ENCODE measurements at places on chromosomes 12 and 14. TPM values are rescaled to one million over a fixed set of nuclear protein-coding genes. Genes with fewer than 3 reads are reported as not detected.

Gene IFNG-AS1
- 0.49 TPM for total RNA-seq

Gene KCNJ8
- total RNA-seq = 10.5 TPM

Gene C14orf180
- total RNA-seq = 1.7 TPM

Gene RTL1
- not detected for total RNA-seq

Gene CISTR
- total RNA-seq = not detected

Gene KERA
- total RNA-seq = not detected

Gene GDF3
- total RNA-seq = not detected

Gene KRT79
- total RNA-seq = not detected

Gene PIK3C2G
- total RNA-seq = 1.4 TPM

All from ureter (tissue), 1 donor.